ENCODE measurements at places on chromosomes 6 and 20.

GRCh38 chr6:90097356-90097755 lies 199.3 kb downstream of the BACH2 start:
- peak; percentile 36 for DNase-seq

- DNase-seq = no peak
These were observed 2.3 kb downstream of the RNF144B start for GRCh38 chr6:18389479-18389878.

- no peak for DNase-seq
These were observed 2.1 kb downstream of the NFYA start for GRCh38 chr6:41074692-41075436.

- DNase-seq = no peak
These were observed 5.9 kb downstream of the CD2AP start for GRCh38 chr6:47483516-47483852.

DNA sequence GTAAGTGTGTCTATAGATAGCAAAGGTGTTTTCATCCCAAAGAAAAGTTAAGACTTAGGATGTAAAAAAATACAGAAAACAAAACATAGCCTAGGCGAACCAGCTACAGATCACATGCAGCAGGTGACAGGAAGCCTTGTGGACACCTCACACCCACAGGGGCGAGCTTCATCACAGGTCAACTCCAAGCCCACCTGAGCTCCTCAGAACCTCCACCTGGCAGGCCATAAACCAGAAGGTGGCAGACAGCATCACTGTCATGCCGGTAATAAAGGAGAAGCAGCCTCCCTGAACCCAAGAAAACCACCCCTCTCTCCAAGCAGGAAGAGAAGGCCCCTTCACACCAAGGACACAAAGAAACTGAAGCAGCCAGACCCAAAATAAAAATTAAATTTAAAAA lies 1.0 kb downstream of the RALGAPA2 start:
- DNase-seq = no peak

GRCh38 chr6:33983721-33984465 lies 162.0 kb downstream of the GRM4 start:
- no peak for DNase-seq

GRCh38 chr6:170212051-170212756 lies 78.7 kb downstream of the DLL1 start:
- DNase-seq = no peak

DNA sequence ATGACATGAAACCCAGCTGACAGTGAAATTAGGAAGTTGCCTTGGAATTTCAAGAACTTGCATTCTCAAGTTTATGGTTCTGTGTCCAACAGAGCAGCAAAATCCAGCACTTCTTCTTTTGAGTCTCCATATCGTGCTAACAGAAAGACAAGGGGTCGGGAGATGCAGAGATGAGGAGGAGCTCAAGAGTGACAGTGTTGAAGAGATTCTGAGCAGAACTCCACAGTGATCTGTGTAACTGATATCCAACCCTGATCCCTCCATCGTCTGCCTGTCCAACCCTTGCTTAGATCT lies 21.2 kb upstream of the BTN1A1 start:
- no peak for DNase-seq

- DNase-seq = peak; percentile 65
These were observed at the start of gene RAET1L for GRCh38 chr6:150025201-150025917. RAET1L (minus strand) TSS chr6:150025532; CDS start chr6:150025471, 61 bp downstream.

DNA sequence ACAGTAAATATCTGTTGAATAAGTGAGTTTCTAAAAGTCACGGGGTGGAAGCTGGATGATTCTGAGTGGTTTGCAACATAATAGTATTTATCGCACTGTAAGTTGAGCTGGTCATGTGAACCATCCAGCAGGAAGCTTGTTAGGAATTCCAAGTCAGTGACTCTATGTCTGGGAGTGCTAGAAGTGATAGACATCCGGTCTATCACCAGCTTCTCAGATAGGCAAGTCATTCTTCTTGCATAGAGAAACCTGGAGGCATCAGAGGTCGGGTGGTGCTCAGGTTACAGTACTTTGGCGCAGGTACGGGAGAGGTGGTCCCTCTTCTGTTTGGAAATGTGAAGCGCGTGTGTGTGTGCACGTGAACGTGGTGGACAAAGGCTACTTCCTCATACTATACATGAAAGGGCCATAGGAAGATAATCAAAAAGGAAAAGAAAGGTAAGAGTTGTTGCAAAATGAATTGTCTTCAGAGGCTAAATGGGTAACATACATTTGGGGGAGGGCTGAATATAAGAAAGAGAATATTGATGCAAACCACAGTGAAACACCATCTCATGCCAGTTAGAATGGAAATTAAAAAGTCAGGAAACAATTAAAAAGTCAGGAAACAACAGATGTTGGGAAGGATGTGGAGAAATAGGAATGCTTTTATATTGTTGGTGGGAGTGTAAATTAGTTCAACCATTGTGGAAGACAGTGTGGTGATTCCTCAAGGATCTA lies 299.3 kb upstream of the ZFP64 start:
- peak; percentile 84 for DNase-seq

DNA sequence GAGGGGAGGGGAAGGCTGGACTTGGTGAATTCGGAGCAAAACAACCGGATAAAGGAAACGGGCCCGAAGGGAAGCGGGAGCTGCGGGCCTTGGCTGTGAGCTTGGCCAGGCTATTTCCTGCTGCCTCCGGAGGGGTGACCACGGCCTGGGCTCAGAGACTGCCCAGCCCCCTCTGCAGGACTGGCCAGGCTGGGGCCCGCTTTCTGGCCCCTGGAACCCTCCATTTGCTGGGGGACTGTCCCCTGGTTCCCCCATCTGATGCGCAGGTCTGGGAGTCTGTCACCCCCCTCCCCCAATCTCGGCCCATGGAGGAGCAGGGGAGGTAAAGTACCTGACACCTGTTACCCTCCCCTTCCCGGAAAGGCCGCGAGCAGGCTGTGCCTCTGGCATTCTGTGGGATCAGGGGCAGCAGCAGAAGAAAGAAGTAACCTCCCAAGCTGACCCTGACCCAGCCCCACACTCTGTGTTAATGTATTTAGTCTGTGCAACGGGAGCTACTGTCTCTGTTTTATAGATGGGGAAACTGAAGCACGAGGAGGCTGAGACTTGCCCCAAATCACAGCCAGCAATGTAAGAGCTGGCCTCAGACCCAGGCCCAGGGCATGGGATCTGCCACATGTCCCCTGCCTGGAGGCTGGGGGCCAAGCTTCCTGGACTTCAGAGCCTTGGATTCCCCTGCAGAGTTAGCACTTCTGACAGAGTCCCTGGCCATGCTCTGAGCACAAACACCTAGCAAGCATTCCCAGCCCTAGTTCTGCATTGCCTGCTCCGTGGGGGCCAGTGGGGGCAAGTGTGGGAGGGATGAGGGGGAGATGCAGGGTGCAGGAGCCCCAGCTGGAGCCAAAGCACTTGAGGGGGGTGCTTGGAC lies 3.5 kb downstream of the C20orf204 start:
- no peak for DNase-seq

- no peak for DNase-seq
These were observed 238.7 kb downstream of the BMP7 start for GRCh38 chr20:57027777-57028176.

- DNase-seq = no peak
These were observed 431.9 kb upstream of the RGS17 start for GRCh38 chr6:153563001-153563400.

- DNase-seq = peak; percentile 11
These were observed 28.6 kb downstream of the RALY start for GRCh38 chr20:34022151-34022838.
